ENCODE measurements at places on chromosomes 4 and X.

GRCh38 chrX:148268673-148269072 lies 231.7 kb upstream of the AFF2 start:
- no peak for DNase-seq

DNA sequence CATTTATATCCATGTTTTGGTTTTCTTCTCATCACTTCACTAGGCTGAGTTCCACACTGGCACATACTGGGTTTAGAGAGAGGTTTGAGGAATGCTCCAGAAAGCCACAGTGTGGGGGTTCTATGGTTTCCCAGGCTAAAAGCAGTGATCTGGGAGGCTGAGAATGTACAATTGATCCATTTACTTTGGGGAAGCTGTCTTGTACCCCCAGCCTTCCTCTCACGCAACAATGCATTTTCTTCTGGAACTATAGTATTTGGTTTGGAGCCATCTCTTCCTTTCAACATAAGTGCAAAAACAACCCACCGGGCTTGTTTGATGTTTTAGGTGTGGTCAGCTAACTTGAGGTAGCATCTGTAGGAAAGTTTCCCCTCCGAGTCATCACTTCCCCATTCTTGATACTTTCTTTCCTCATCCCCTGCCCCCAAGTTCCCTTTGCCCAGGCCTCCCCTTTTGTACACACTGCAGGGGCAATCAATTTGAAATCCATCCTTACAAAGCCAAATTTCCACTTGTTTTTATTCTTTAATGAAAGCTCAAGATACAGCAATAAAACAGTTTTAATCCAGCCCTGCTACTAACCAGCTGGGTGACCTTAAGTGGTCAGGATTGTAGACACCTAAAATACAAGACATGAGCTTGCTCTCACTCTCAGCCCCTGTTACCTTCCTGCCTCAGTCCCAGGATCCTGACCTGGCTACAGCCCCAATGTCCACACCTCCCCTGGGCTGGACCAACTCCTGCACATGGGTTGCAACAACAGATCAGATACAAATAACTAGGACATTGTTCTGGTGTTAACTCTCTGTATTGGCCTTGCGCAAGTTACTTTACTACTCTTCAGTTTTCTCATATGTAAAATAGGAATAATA lies 109.2 kb downstream of the FHDC1 start:
- DNase-seq, result no peak

DNA sequence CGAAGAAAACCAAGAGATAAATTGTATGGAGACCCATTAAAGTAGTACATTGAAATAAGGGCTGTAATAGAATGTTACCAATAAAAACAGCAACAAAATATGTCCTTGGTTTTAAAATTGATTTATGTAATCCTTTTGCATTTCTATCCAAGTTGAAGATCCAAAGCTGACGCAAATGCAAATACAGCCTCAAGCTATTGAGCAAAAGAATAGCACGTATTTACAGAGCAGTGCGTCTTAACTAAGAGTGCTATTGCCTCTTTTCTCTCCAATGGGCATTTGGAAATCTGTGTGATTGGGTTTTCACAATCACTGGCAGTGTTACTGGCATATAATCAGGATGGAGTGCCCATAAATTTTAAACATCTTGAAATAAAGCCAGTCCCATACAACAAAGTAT lies 417.4 kb downstream of the TLL1 start:
- no peak for DNase-seq

DNA sequence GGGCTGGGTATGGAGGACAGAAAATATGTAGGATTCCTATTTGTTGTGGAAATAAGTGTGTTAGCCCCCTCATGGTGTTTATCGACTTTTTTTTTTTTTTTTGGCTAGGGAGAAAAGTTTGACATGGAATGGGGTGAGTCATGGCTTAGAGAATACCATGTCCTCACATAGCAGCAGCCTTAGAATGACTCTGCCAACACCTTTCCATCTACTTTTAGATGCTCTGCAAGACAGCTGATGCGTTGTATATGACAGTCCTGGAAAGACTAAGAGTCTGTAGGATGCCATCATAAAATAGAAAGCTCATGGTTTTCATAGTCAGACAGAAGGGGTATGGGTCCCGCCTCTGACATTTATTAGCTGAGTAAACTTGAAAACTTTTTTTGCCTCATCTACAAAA lies 37.7 kb downstream of the MTTP start:
- no peak for DNase-seq

DNA sequence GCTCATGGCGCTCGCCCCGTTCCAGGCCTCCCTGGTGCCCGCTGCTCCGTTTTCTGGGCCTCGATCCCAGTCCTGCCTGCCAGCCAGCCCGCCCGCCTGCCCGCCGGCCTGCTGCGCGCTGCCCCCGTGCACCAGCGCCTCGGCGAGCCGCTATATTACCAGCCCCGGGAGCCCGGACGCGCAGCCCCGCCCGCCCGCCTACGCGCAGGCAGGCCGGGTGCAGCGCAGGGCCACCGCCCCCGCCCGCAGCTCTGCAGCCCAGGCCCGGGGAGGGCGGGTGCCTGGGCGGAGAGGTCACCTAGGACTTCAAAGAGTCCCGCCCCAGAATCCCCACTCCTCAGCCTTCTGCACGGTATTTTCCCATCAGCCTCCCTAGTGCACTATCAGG lies at the start of gene MAOB:
TSS of gene MAOB (minus strand) at position 157 of the 388 bp plus-strand sequence. CDS start at position 6, 151 bp downstream.
- DNase-seq, result no peak

DNA sequence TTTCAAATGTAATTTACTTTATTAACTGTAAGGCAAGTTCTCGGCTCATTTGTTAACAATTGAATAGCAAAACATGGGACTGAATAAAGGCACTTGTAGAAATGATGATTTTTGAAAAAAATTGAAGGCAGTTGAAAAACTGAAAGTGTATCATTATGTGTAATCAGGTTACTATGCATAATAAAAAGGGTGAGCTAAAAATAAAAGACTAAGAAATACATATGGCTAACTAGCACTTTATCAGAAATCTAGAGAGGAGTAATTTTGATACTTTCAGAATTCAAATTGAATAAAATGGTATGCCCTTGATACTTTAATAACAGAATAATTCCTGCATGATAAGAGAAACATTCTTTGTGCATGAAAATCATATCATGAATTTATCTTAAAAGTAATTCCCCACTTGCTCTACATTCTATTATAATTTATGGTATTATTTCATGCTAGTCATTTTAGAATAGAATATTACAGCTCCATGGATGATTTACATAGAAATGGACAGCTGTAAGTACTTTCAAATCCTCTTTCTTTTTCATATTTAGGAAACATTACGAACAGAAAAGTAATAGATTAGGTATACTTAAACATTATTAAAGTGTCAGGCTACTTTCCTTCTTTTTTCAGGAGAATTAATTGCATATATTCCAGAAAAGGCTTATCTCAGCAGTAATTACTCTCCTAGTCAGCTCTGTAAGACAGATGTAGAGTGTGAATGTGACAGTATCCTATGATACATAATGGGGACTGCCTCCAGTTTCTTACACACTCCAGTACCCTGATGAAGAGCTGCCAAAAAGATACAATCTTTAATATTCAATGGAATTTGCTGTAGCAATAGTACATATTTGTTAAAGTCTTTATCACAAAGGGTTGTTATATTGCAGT lies 697.3 kb downstream of the CCSER1 start:
- no peak for DNase-seq

DNA sequence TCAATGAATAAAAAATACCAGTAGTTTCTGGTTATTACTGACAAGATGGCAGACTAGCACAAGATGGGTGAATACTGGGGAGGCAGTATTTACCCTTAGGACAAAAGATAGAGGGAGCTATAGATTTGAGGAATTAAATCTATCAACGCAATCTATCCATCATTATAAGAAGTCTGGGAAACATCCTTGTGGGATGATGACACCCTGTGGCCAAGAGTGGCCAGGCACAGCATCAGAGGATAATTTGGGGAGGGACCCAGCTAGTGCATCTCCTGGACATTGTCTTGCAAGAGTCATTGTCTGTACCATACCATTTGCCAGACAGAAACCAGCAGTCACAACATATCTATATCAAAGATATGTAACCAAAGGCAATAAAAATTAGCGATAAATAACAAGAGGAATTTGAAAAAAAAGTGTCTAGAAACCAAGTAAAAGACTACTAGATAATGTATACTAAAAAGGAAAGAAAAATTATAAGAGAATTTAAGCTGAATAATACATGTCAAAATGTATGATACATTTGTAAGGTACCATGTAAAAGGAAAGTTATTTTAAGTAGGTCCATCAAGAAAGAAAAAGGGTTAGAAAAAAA lies 22.9 kb downstream of the KCTD8 start:
- DNase-seq, result peak; percentile 37

- DNase-seq, result no peak
These were observed 468.7 kb downstream of the ANKRD50 start for GRCh38 chr4:124243671-124244366.

DNA sequence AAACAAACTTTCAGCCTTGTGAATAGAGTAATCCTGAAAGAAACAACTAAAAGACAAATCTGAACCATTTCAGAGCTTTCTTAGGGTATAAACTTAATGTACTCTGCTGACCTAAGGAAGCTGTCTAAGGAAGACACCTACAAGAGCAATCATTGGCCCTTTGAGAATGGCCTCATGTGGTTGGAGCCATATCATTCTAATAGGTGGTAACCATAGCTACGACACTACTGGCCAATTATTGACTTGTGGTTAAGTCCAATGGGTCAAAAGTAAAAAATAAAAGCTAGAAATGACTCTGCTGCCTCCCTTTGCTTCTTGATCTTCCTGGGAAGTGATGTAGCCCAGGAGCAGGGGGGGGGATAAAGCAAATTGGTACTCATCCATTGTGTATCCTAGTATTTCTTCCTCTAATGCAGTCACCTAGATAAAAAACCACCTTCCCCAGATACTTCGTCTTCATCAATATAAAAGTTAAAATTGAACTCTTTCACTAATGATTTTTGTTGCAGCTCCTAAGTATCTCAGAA lies 547.0 kb downstream of the ARAP2 start:
- DNase-seq, result no peak

DNA sequence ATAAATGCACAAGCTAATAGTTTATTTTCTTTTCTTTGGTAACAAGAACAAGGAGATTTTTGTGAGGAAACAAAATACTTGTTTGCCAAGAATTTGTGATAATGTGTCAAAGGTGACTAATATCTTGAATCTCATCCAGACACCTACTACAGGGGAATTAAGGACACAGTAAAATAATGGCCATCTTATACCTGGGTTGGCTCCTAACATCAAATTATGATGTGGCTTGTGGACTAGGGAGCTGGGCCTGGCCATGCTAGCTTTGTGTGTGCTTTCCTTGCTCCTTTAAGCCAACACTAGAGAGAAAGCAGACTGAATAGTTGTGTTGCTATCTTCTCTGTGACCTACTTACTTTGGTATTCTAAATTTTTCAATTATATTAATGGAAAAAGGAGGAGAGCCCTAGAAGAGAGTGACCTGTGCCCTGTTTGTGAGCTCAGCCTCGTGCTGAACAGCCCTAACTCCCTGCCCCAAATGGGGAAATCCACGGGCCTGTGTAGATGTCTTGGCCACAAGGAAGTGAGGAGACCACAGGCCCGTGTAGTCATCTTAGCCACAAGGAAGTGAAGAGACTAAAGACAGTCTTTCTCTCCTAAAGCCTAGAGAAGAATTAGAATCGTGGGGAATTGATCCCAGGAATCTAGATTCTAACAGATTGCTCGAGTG lies 23.3 kb downstream of the ARHGAP24 start:
- no peak for DNase-seq

DNA sequence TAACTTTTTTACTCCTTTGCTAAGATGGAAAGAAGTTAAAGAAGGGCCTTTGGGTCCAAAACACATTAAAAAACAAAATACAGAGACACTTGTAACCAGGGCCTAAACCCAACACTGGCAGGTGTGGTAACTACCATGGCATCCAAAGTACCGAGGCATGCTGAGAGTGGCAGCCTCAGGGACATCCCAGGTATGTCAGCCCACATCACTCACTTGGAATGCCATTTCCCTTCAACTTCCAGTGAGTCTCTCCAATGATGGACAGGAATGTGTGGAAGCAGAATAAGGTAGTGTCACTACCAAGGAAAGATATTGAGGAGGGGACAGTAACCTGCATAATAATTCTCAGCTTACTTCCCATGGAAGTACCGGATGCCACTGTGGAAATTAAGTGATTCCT lies 79.5 kb upstream of the SCOC start:
- DNase-seq, result no peak

DNA sequence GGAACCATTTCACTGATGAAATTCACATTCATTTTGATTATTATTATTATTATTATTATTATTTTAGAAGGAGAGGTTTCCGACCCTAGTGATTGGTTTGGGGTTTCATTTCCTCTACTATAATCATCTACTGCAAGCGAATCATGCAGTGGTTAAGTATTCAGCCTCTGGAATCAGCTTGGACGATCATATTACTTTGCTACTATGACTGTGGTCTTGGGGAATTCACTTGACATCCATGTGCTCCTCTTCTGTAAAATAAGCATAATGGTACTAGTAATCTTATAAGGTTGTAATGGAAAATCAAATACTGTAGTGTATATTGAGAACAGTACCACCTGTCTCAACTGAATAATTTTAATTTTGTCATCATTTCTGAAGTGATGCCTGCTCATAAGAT lies 132.1 kb upstream of the SLC4A4 start:
- no peak for DNase-seq

DNA sequence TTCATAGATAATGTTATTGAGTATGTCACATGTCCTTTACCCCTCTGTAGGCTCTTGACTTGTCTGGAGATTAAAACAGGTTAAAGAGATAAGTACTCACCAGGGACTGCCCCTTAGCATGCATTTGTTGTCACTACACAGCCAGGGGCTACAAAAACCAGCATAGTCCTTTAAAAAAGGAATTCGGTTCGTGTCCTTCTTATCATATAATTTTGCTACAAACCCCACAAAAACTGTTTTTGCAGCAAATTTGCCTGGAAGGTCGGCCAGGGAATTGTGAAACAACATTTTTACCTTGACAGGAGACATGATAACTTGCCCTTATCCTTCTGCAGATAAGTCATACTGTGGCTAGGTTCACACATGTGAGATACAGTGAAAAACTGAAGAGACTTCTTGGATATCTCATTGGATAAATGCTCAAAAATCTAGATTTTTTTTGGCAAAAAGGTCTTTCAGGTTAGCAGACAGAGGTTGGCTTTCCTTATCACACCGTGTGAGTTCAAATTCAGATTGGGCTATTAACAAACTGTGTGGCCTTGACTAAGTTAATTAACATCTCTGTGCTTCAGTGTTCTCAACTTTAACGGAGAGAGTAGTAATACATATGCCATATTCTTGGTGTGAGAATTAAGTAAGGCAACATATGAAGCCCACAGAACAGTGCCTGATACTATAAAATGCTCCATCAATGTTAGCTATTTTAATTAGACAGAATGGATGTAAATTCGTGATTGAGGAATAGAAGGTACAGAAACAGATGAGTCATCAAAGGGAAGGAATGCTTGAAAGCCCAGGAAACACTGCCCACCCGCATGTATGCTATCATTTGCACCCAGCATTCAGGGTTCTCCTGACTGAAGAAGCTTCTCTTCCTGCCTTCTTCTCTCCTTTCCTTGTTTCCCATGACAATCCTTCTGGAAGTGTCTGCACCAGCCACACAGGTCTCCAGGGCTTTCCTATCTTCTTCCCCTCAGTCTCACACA lies 30.0 kb downstream of the FAM9C start:
- DNase-seq, result no peak
